ENCODE measurements at places on chromosomes 12 and 14. TPM values are rescaled to one million over a fixed set of nuclear protein-coding genes. Genes with fewer than 3 reads are reported as not detected.

ADGRD1 gene
- 4.1 TPM for total RNA-seq

KLRC2 gene
- not detected for total RNA-seq

CLMN gene
- 10.8 TPM for total RNA-seq

ARHGAP9 gene
- 6.7 TPM for total RNA-seq

CRIP2 gene
- total RNA-seq, result 62.4 TPM

TEX22 gene
- not detected for total RNA-seq

GDF11 gene
- total RNA-seq, result 3.1 TPM

TMEM132D gene
- 2.6 TPM for total RNA-seq

B4GALNT1 gene
- total RNA-seq, result 1.4 TPM

SPTB gene
- total RNA-seq, result 25.0 TPM

ALDH1L2 gene
- 20.0 TPM for total RNA-seq

TAS2R8 gene
- total RNA-seq, result 1.7 TPM

TMEM63C gene
- 3.4 TPM for total RNA-seq

SERPINA12 gene
- total RNA-seq, result not detected

CFAP251 gene
- 15.9 TPM for total RNA-seq

KCNJ8 gene
- 13.7 TPM for total RNA-seq

CDH24 gene
- total RNA-seq, result 5.3 TPM

FLVCR2 gene
- total RNA-seq, result 2.6 TPM

PGF gene
- 9.4 TPM for total RNA-seq

TMEM132C gene
- total RNA-seq, result 4.1 TPM

COPZ1 gene
- total RNA-seq, result 91.0 TPM

SLC25A21 gene
- total RNA-seq, result 1.7 TPM

PLXNC1 gene
- total RNA-seq, result 12.3 TPM

GLT1D1 gene
- total RNA-seq, result 0.48 TPM

MIPOL1 gene
- 65.0 TPM for total RNA-seq

WDR89 gene
- total RNA-seq, result 22.9 TPM

GNB3 gene
- 2.4 TPM for total RNA-seq

C12orf54 gene
- total RNA-seq, result not detected

BAZ1A gene
- total RNA-seq, result 39.7 TPM

RSRC2 gene
- 95.3 TPM for total RNA-seq

MBIP gene
- total RNA-seq, result 11.3 TPM

LIN7A gene
- 23.4 TPM for total RNA-seq

CLEC2A gene
- total RNA-seq, result not detected

LRP1-AS gene
- 1.2 TPM for total RNA-seq

KLHL28 gene
- 27.9 TPM for total RNA-seq

PAWR gene
- total RNA-seq, result 81.9 TPM

All from umbilical cord (tissue), 2 donors.